ENCODE measurements at places on chromosomes 2 and 18. TPM values are rescaled to one million over a fixed set of nuclear protein-coding genes. Genes with fewer than 3 reads are reported as not detected.

GRCh38 chr2:196260546-196260945 is 89.2 kb upstream of the STK17B start:
- no peak for DNase-seq

Gene NEU2
- not detected for total RNA-seq

GRCh38 chr2:119316066-119316465 is 50.6 kb downstream of the C2orf76 start:
- no peak for DNase-seq

- DNase-seq: no peak
Measured at GRCh38 chr2:223222397-223222796, 170.4 kb downstream of the KCNE4 start.

GRCh38 chr18:76495006-76495370 is at the start of gene ZNF516:
TSS of gene ZNF516 (minus strand) at chr18:76495242. CDS start at chr18:76443054, 52,188 bp downstream.
- no peak for DNase-seq

Gene SH2D6
- not detected for total RNA-seq

Gene GGCX
- total RNA-seq: 18.2 TPM

DNA sequence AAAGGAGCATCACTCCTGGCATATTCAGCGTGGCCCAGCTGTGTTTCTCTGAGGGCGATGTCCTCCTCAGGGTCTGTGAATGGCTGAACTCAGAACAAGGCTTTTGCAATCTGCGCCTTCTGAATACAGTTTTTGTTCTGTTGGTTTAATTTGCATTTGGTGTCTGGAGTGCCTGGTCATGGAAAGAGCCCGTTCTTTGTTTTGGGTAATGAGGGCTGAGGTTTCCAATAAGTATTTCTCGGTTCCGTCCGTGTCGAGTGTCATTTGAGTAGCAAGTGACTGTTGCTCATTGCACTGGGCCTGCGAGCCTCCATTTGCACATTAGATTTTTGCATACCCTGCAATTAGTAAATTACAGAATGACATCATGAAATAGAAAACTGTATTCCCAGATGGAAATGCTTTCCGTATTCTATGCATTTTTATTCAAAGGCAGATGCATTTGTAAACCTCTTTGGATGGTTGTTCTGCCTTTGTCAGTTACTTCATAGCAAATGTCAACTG is 57.3 kb downstream of the NEDD4L start:
- DNase-seq: no peak
